ENCODE measurements at places on chromosomes 11 and 22.

- DNase-seq, result no peak
Observed at GRCh38 chr11:86219311-86220193, 25.0 kb upstream of the EED start.

DNA sequence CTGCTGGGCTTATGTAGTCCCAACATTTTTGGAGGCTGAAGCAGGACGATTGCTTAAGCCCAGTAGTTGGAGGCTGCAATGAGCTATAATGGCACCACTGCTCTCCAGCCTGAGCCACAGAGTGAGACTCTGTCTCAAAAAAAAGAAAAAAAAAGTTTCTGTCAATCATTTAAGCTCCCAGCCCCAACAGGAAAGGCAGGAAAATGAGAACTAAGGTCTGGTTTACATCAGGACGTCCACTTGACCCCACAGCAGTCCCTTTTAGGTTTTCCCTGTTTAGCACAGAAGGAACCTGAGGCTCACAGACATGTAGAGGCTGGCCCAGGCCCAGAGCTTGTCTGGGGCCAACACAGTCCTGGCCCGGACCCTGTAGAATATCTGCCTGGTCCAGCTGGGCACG lies 9.2 kb upstream of the TTLL1 start:
- no peak for DNase-seq

GRCh38 chr11:120334894-120335462 lies 1.2 kb upstream of the ARHGEF12 start:
- peak; percentile 56 for DNase-seq

- DNase-seq, result no peak
Observed at GRCh38 chr11:44450295-44450932, 115.0 kb upstream of the CD82 start.

- DNase-seq, result no peak
Observed at GRCh38 chr11:64409707-64410403, 50.9 kb downstream of the RPS6KA4 start.

DNA sequence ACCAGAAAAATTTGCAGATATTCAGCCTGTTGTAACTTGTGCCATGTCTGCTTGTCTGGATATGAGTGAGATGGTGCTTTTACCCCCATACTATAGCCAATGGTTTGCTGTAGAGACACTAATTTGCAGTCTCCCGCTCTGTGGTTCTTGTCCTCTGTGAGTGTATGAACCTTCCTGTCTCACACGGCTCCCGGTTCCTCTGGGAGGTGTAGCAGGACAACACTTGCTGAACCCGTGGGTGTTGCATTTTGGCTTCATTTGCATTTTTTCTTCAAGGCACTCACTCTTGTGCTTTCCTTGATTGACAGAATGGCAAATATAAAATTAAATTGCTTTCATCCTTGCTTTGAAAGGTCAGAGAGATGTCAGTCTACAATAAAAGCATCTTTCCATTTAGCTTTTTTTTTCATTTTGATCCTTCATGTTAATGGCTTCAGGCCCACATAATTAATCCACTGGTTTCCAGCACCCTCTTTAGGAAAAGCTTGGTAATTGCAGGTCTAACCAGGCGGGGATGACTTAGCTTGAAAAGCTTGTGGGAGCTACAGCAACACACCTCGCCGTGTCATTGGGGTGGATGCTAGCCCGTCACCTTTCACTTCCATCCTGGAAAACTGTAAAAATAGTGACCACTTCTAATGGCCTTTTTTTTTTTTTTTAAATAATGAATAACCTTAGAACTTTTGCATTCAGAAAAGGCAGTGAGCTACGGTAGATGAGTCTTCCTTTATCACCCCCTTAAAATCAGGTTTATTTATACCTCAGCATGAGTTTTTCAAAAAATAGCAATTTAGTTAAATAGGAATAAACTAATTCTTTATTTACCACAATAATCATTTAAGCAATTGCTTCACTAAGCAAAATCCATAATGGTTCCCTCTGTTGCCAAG lies 27.4 kb upstream of the ST14 start:
- DNase-seq, result peak; percentile 25

DNA sequence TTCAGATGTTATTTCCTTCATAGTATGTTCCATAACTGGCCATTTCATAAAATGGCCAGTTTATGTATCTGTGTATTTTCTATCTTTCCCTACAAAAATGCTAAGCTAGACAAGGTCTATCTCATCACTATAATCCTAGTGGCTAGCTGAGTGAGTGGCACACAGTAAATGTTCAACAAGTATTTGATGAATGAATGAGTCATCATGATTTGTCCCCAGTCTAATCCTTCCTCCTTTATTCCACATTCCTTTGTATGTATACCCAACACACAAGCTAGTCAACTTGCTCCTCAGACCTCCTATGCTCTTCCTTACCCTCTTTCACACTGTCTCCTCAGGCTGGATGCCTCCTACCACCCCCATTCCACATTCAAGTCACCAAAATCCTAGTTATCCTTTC lies 12.5 kb downstream of the APLNR start:
- DNase-seq, result no peak

DNA sequence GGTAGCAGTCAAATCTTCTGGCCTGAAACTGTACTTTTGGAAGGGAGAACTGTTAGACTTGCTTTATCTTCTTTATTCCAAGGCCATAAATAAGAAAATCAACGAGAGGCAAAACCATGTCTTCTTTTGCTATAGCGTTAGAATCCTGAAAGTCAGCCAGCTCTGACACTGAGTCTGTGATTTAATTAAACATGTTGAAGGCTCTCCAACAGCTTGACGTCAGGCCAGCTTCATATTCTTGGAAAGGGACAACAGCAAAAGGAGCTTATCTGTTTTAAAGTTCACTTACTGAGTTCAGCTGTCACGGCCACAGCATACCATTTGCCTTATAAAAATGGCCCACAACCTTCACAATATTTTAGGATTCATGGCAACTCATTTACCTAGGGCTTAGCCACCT lies 131.0 kb upstream of the LDLRAD3 start:
- no peak for DNase-seq

DNA sequence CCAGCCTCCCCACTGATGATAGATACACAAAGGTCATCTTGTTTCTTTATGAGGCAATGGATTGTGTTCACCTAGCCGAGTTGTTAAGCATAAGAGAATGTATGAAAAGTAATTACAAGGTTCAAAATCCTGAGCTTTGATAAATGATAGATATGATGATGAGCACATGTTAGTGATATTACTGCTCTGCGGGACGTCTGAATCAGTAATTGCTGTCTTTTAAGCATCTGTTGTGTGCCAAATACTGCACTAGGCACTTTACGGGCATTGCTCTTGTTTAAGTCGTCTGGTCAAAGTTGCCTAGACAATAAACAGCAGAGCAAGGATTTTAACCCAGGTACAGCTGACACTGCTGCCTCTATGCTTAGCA lies 559 bp upstream of the RNF141 start:
- no peak for DNase-seq

DNA sequence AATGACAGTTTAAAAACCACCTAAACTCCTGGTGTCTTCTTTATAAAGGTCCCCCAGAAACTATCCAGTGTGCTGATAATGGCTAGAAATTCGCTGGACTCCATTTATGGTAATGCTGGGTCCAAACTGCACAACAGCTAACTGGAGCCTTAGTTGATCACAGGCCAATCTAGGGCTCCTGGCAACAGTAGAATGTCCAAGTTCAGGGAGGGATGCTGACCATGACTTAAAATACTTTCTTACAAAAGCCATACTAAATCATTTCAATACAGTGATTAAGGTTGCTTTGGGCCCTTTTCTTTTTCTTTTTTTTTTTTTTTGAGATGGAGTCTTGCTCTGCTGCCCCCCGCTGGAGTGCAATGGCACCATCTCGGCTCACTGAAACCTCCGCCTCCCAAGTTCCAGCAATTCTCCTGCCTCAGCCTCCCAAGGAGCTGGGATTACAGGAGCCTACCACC lies 14.5 kb upstream of the GAB2 start:
- DNase-seq, result no peak

- DNase-seq, result no peak
Observed at GRCh38 chr22:24051568-24051967, 40.5 kb downstream of the CABIN1 start.

DNA sequence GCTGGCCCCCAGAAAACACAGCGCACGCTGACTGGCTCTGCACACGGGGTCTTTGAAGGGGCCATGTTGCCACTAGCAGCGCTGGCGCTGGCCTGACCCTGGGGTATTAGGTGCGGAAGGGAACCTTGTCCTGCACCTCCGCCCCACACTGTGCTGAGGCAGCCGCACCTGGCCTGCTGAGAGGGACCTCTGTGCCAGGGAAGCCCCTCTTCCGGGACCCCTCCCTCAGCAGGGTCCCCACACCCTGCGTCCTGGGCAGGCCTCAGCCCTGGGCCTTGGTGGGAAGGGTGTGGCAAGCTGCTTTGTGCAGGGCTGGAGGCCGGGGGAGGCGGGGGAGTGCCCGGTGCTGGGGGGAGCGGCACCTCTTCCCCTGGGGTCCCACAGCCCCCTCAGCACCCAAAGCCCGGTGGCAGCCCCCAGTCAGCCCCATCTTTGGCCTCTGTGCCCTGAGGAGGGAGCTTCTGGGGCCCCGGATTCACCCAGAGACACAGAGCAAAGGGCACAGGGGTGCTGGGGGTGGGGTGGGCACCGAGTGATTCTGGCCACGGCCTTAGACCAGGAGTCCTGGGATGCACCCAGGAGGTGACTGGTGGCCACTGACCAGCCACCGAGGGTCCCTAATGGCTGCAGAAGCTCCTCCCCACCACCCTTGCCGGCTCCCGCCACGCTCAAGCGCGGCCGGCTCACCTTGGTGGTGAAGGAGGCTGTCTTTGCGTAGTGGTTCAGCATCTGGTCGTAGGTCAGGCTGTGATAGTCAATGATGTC lies 11.4 kb downstream of the TTLL8 start:
- DNase-seq, result no peak

DNA sequence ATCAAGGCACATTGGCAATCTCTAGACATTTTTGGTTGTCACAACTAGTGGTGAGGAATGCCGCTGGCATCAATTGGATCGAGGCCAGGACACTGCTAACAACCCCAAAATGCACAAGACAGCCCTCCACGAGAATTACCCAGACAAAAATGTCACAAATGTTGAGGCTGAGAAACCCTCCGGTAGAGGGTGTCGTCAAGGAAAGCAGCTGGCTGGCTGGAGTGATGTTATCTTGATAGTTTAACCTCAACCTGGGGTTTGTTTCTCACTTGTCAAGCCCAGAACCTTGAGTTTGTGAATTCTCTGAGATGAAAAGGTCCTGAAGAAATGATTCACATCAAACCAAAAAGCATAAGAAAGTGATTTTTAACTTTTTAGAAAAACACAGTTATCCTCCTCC lies 21.1 kb upstream of the TMPRSS13 start:
- DNase-seq, result no peak

- peak; percentile 74 for DNase-seq
Observed at GRCh38 chr11:122108192-122108799, 7.7 kb downstream of the BLID start.

DNA sequence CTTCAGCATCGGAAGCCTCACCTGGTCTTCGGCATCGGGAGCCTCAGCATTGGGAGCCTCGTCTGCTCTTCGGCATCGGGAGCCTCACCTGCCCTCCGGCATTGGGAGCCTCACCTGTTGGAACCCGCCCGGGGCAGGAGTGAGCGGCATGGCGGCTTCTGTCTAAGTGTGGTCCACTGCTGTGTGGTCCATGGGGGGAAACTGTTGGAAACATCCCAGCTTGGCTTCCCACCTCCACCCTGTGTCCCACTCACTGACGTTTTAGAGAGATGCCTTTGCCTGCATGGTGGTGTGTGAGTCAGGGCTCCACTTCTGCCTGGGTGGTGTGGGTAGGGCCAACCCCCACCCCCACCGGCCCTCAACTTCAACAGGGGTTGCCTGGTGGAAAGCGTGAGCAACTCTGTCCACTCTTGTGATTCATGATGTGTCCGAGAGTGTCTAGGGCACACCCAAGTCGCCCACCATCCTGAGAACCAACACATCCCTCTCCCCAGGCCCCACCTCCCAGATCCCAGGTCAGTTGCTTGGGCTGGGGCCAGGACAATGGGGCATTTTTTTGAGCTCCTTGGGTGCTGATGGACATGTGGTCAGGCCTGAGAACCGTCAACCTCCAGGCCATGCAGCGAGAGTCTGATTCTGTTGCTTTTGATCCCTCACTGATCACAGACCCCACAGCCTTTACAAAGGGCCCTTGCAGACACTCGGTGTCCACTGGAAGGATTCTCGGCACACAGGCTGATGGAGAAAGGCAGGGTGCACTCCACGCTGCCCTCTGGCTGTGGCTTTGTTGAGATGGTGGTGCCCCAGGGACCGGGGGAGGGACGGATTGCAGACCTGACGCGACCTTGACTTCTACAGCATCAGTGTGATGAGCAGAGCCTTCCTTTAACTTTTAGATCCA lies 406.7 kb downstream of the TBC1D22A start:
- no peak for DNase-seq

- no peak for DNase-seq
Observed at GRCh38 chr11:101185985-101186384, 56.4 kb upstream of the PGR start.

GRCh38 chr11:8757047-8757446 lies 74.5 kb downstream of the RPL27A start:
- DNase-seq, result no peak

DNA sequence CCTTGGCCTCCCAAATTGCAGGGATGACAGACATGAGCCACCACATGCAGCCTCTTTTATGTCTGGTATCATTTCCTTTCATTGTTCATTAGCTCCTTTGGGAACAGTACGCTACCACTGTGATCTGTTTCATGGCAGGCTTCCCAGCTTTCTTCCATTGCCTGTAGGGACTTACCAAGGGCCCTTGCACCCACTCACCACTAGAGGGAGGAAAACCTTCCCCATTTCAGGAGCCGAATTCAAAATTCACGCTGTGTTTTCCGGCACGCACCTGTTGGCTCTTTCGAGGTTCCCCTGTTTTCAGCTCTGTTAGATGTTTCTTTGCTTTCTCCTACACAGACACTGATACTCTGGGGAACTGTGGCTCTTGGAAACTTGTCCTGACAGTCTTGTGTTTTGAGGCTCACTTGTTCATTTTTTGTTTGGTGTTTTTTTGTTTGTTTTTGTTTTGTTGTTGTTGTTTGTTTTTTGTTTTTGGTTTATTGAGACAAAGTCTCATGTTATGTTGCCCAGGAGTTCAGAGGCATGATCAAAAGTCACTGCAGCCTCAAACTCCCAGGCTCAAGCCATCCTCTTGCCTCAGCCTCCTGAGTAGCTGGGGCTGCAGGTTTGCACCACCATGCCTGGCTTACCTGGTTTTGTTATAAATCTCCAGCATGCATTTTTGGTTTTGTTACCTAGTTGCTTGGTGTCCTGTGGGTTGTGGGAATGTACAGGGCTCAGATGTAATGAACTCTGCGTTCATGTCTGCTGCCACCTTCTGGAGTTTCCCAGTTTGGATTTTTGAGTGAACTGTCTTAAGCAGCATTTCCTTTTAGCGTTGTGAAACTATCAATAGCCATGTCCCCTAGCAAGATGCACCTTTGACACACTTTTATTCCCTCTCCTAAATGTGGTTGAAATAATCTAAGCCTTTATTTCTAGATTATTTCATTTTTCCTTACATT lies 2.3 kb downstream of the KRTAP5-11 start:
- DNase-seq, result no peak

DNA sequence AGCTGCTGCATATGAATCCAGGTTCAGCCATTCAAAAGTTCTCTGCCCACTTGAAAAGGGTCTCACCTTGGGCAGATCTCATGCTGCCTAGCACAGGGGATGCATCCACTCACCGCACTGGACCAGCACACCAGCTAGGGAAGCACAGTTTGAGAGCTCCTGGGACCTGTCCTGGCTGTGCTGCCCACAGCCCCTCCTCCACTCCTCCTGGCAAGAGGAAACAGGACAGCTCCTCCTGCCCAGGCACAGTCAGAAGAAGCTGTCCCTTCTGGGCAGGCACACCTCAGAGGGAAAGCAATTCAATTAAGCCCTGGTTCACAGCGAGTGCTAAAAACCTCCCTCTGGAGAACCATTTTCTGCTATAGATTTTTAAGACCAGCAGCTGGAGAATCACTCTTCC lies 146.7 kb downstream of the ST3GAL4 start:
- no peak for DNase-seq

- no peak for DNase-seq
Observed at GRCh38 chr11:58576887-58577471, 1.3 kb upstream of the LPXN start.

Measured in NCI-H187 (cell line).